ENCODE measurements at places on chromosomes 11 and 22. TPM values are rescaled to one million over a fixed set of nuclear protein-coding genes. Genes with fewer than 3 reads are reported as not detected.

DNA sequence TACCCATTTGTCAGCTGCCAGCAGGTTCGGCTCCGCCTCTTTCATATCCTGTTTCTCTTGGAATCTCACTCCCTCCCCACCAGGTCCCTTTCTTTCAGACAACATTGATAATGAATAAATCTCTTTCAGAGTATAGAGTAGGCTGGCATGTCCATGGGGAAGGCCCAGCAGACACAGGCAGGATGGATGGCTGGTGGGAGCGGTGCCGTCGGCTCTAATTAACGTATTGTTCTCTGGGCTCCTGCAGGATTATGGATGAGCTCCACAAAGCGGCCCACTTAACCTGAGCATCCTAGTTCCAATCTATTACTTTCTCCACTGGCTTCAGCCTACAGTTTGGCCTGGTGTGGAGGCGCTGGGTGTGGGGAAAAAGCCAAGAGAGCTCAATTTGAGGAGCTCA lies 588.0 kb downstream of the BUD13 start:
- no peaks in the 10 kb centered on the region for H3K36me3 ChIP-seq
- H3K27ac ChIP-seq, result no peak overlapping the region
- DNase-seq, result no peak
- no peaks in the 10 kb centered on the region for H3K27me3 ChIP-seq
- no peaks in the 10 kb centered on the region for H3K4me1 ChIP-seq
- H3K4me3 ChIP-seq, result no peak overlapping the region

- H3K4me3 ChIP-seq, result no peak overlapping the region
- H3K36me3 ChIP-seq, result no peaks in the 10 kb centered on the region
- H3K27me3 ChIP-seq, result peaks cover 6% of the 10 kb centered on the region
- H3K27ac ChIP-seq, result no peak overlapping the region
- DNase-seq, result peak; percentile 77
- H3K4me1 ChIP-seq, result peaks cover 9% of the 10 kb centered on the region
These were observed 3.2 kb downstream of the TH start for GRCh38 chr11:2168286-2169004.

The MMP11 gene
- total RNA-seq, result not detected

DNA sequence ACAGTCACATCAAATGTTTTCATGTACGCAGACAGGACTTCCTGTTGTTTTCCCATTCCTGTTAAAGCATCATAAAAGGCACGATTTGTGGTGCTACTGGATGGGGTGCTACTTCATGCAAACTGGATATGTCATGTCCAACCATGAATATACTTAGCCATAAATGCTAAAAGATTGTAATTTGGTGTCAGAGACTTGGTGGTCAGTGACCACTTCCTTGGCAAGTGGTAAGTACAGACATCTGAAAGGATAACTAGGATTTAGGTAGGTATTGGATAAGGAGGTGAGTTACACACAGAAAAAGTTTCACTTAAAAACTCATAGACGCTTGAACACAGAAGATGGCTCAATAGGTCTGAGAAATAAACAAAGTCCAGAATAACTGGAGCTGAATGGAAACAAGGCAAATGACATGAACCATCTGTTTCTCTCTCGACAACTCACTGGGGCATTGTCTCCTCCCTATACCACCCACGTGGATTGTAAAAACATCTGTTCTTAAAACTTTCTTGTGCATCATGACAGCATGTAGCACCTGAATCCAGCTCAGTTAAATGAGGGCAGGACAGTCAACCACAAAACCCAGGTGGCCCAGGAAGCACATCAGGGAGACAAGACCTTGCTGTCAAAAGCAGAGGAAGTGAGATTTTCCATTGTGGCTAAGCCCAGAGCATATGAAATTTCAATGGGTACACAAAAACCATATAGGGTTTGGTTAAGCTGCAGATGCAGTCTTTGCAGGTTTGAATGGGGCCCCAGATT lies 22.1 kb upstream of the IGLL5 start:
- H3K27me3 ChIP-seq, result no peaks in the 10 kb centered on the region
- H3K4me3 ChIP-seq, result no peak overlapping the region
- no peaks in the 10 kb centered on the region for H3K4me1 ChIP-seq
- no peaks in the 10 kb centered on the region for H3K36me3 ChIP-seq

DNA sequence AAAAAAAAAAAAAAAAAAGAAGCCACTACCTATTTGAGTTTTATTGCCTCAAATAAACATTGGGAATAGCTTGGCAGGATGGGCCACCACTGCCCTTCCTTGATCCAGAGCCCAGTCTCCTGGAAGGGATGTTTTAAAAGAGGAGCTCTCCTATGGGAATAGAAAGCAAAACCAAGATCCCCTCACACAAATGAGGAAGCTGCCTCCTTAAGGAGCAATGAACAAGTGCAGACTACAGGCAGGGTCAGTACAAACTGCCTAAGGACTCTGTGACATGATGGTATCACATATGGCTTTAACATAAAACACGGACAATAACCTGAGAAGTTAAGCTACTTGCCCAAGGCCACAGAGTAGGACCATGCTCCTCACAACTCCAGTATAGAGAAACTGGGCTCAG lies 120.8 kb downstream of the NAT10 start:
- no peaks in the 10 kb centered on the region for H3K36me3 ChIP-seq
- no peaks in the 10 kb centered on the region for H3K4me1 ChIP-seq
- no peak overlapping the region for H3K27ac ChIP-seq

- DNase-seq, result no peak
- H3K4me1 ChIP-seq, result peaks cover 83% of the 10 kb centered on the region
- H3K36me3 ChIP-seq, result peaks cover 4% of the 10 kb centered on the region
- H3K27me3 ChIP-seq, result no peaks in the 10 kb centered on the region
- no peak overlapping the region for H3K4me3 ChIP-seq
These were observed 26.5 kb downstream of the CTNND1 start for GRCh38 chr11:57787920-57788702.

GRCh38 chr11:113728814-113729213 lies 22.7 kb upstream of the TMPRSS5 start:
- H3K4me3 ChIP-seq, result no peak overlapping the region
- no peak overlapping the region for H3K27ac ChIP-seq
- H3K27me3 ChIP-seq, result no peaks in the 10 kb centered on the region
- H3K4me1 ChIP-seq, result no peaks in the 10 kb centered on the region

- no peak overlapping the region for H3K4me3 ChIP-seq
- H3K27ac ChIP-seq, result no peak overlapping the region
- DNase-seq, result no peak
- H3K36me3 ChIP-seq, result no peaks in the 10 kb centered on the region
- no peaks in the 10 kb centered on the region for H3K4me1 ChIP-seq
- H3K27me3 ChIP-seq, result no peaks in the 10 kb centered on the region
These were observed 351.3 kb downstream of the LARGE1 start for GRCh38 chr22:33569018-33569417.

DNA sequence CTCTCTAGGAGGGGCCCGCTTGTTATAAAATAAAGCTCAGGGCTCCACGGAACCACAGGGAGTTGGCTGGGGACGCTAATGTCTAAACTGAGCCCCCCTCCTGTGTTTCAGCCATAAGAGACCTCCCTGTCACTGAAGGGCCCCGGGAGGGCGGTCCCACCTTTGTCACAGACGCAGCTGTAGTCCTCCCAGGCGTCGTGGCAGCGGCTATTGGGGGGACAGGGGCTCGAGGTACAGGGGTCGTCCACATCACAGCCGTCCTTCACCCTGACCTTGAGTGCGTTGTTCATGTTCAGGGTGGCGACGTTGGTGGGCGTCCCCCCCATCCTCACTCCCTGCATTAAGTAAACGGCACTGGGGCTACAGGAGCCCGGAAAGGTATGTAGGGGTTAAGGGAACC lies 62.0 kb downstream of the TRMU start:
- H3K4me3 ChIP-seq, result no peak overlapping the region
- H3K4me1 ChIP-seq, result no peaks in the 10 kb centered on the region
- peaks cover 14% of the 10 kb centered on the region for H3K36me3 ChIP-seq
- H3K27ac ChIP-seq, result no peak overlapping the region

DNA sequence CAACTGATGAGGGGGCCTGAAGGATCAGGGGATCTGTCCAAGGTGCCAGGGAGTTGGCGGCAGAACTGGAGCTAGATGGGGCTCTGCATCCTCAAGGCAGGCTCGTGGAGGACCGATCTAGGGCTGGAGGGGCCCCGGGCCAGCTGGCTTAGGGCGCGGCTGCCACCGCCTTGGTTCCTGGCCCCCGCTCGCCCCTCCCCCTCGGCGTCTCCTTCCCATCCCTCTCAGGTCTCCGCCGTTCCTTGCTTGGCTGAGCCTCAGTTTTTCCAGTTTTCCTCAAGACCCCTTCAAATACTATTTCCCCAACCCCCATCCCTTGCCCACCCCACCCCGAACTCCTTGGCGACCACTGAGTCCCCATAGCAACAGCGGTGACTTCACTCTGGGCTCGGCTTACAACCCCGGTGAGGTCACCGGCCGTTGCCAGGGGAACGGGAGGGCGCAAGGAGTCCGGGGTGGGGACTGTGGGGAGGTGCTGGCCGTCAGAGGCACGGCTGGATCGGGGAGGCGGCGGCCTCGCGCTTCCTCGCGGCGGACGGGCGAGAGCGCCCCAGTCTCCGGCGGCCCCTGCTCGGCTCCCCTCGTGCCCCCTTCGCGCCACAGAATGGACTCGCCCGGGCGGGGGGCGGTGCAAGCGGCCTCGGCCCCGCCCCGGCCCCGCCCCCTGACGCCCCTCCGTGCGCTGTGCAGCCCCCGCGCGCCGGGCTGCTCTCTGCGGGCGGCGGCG lies 7.5 kb downstream of the FREY1 start:
- peak overlapping the region; percentile 67 for H3K4me3 ChIP-seq
- H3K36me3 ChIP-seq, result peaks cover 5% of the 10 kb centered on the region
- peaks cover 31% of the 10 kb centered on the region for H3K4me1 ChIP-seq
- DNase-seq, result peak; percentile 93
- H3K27me3 ChIP-seq, result peaks cover 2% of the 10 kb centered on the region

The YAP1 gene
- total RNA-seq, result 99.2 TPM

The ARHGAP8 gene
- total RNA-seq, result 16.0 TPM

The LIMK2 gene
- 44.5 TPM for total RNA-seq

- no peak overlapping the region for H3K27ac ChIP-seq
- peaks cover 6% of the 10 kb centered on the region for H3K27me3 ChIP-seq
- no peak overlapping the region for H3K4me3 ChIP-seq
- DNase-seq, result no peak
- no peaks in the 10 kb centered on the region for H3K36me3 ChIP-seq
These were observed 4.7 kb downstream of the GNAZ start for GRCh38 chr22:23075050-23075449.

- DNase-seq, result no peak
- no peak overlapping the region for H3K27ac ChIP-seq
- H3K27me3 ChIP-seq, result no peaks in the 10 kb centered on the region
- H3K36me3 ChIP-seq, result no peaks in the 10 kb centered on the region
- H3K4me1 ChIP-seq, result peaks cover under 1% of the 10 kb centered on the region
- H3K4me3 ChIP-seq, result no peak overlapping the region
These were observed 230.6 kb downstream of the TTC28 start for GRCh38 chr22:28449041-28449440.

- no peaks in the 10 kb centered on the region for H3K27me3 ChIP-seq
- peaks cover 7% of the 10 kb centered on the region for H3K4me1 ChIP-seq
- H3K27ac ChIP-seq, result no peak overlapping the region
- no peak overlapping the region for H3K4me3 ChIP-seq
- H3K36me3 ChIP-seq, result no peaks in the 10 kb centered on the region
These were observed 7.7 kb upstream of the DGAT2 start for GRCh38 chr11:75760710-75761493.

DNA sequence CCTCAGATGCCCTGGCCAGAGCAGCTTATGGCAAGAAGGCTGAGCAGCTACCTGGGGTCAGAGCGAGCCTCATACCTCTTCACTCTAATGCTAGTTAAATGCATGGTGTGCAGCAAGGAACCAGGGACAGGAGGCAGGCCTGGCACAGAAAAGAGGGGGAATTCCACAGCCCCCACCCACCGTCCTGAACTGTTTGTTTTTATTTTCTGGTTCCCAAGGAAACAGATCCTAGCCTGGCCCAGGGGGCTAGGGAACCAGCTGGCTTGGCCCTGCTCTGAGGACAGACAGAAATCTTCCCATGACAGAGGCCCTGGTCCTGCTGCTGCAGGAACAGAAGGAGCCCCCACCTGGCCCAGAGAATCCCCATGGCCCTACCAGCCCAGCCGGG lies 40.4 kb downstream of the SLCO2B1 start:
- peaks cover 35% of the 10 kb centered on the region for H3K4me1 ChIP-seq
- H3K27me3 ChIP-seq, result no peaks in the 10 kb centered on the region
- peak overlapping the region; percentile 0 for H3K27ac ChIP-seq
- no peaks in the 10 kb centered on the region for H3K36me3 ChIP-seq

The EMID1 gene
- total RNA-seq, result 2.1 TPM

The ZNHIT2 gene
- 15.6 TPM for total RNA-seq

The SHANK2 gene
- 277 TPM for total RNA-seq

The MGAT3 gene
- 45.0 TPM for total RNA-seq

GRCh38 chr22:29574762-29575450 lies 6.0 kb downstream of the NIPSNAP1 start:
- no peak for DNase-seq
- no peaks in the 10 kb centered on the region for H3K4me1 ChIP-seq
- H3K27me3 ChIP-seq, result no peaks in the 10 kb centered on the region
- H3K4me3 ChIP-seq, result no peak overlapping the region
- H3K27ac ChIP-seq, result no peak overlapping the region
- H3K36me3 ChIP-seq, result peaks cover 4% of the 10 kb centered on the region

The MMP3 gene
- total RNA-seq, result not detected

The SPON1 gene
- total RNA-seq, result 18.7 TPM

The C11orf42 gene
- not detected for total RNA-seq

The MORC2 gene
- total RNA-seq, result 54.5 TPM

DNA sequence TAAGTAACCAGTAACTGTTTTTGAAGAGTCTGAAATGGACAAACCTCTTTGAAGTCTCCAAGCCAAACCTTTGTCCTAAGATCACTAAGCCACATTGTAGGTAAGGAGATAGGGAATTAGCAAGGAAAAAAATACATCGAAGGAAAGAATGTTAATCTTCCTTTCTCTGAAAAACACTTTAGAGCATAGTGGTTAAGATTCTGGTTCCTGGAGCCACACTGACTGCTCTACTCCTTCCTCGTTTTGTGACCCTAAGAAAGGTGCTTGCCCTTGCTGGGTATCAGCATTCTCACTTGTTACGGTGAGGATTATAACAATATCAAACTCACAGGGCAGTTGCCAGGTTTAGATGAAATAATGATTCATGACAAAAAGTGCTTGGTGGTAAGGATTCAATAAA lies 104.0 kb downstream of the SIK3 start:
- no peaks in the 10 kb centered on the region for H3K27me3 ChIP-seq
- no peak overlapping the region for H3K4me3 ChIP-seq

DNA sequence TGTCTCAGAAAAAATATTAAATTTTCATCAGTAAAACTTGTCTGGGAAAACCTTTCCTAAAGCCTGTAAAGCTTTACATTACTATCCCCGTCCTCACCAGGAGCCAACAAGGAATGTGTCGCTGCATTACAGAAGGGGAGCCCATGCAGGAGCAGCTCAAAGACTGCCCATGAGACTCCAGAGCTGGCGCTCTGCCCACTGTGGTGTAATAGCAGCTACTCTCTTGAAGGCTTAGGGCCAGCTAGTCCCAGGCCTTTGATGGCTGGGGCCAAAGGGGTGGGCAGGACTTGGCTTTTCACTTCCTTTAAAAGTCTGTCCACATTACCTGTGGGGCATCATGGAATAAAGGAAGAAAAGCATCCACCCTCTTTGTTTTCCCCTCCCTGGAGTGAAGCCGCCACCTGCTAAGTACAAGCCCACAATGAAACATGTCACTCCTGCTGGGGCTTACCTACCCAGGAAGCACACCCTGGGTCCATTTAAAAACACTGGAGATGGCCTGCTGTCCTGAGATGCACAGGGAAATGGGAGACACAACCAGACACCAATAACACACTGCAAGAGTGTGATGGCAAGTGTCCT lies 150.7 kb downstream of the ADAMTS15 start:
- no peaks in the 10 kb centered on the region for H3K4me1 ChIP-seq
- no peaks in the 10 kb centered on the region for H3K36me3 ChIP-seq
- no peak for DNase-seq
- H3K27me3 ChIP-seq, result no peaks in the 10 kb centered on the region
- no peak overlapping the region for H3K27ac ChIP-seq
- H3K4me3 ChIP-seq, result no peak overlapping the region

GRCh38 chr22:26860301-26860700 lies 202.9 kb downstream of the MIAT start:
- no peaks in the 10 kb centered on the region for H3K27me3 ChIP-seq
- no peaks in the 10 kb centered on the region for H3K36me3 ChIP-seq

The FXYD2 gene
- total RNA-seq, result 0.39 TPM
